Lower lobe of right lung (tissue), 2 donors: ENCODE measurements at places on chromosomes 12 and 14. TPM values are rescaled to one million over a fixed set of nuclear protein-coding genes. Genes with fewer than 3 reads are reported as not detected.

GRCh38 chr12:111636209-111636945 lies 37.3 kb upstream of the ATXN2 start:
- peaks cover 12% of the 10 kb centered on the region for H3K4me1 ChIP-seq
- H3K27me3 ChIP-seq: no peaks in the 10 kb centered on the region
- H3K27ac ChIP-seq: peak overlapping the region; percentile 50
- no peak overlapping the region for H3K4me3 ChIP-seq

- H3K36me3 ChIP-seq: peaks cover 16% of the 10 kb centered on the region
- DNase-seq: peak; percentile 72
- no peaks in the 10 kb centered on the region for H3K27me3 ChIP-seq
- H3K4me1 ChIP-seq: peaks cover 27% of the 10 kb centered on the region
- H3K4me3 ChIP-seq: no peak overlapping the region
Measured at GRCh38 chr12:101925935-101926334, 48.6 kb downstream of the DRAM1 start.

DNA sequence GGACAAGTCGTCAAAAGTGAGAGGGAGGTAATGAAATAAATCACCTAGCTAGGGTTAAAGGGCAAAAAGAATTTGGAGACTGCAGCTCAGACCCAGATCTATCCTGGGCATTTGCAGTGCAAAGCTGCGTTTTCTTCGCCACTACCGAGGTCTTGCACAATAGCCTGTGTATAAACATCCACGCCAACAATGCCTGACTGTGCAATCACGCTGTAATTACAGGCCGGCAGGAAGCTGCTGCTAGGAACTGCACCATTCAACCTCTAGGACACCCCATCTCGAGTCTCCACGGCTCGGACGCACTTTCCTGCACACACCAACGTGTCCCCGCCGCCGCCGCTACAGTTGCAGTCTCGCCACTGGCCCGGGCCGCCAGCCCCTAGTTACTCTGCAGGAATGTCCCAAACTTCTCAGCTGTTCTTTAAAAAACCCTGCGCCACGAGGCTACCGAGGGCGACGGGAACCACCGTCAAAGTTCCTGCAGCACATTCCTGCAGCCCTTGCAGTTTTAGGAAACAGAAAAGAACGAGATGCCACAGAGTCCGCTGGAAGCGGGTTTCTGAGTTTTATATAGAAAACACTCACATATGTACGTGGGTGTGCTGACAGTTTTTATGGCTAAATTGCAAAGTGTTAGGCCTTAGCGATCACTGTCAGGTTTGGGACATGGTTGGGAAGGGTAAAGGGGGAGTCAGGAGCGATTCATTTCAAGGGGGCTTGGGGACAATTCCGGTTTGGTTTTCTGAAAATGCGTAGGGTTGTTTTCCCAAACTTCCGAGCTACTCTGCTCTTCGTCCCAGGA lies 65.6 kb upstream of the PTGR2 start:
- no peaks in the 10 kb centered on the region for H3K27me3 ChIP-seq
- peak overlapping the region; percentile 99 for H3K27ac ChIP-seq

GRCh38 chr14:100031506-100032281 lies 33.5 kb upstream of the EVL start:
- peak overlapping the region; percentile 32 for H3K4me3 ChIP-seq
- H3K27ac ChIP-seq: peak overlapping the region; percentile 75
- no peak for DNase-seq
- no peaks in the 10 kb centered on the region for H3K27me3 ChIP-seq
- H3K4me1 ChIP-seq: peaks cover 42% of the 10 kb centered on the region

DNA sequence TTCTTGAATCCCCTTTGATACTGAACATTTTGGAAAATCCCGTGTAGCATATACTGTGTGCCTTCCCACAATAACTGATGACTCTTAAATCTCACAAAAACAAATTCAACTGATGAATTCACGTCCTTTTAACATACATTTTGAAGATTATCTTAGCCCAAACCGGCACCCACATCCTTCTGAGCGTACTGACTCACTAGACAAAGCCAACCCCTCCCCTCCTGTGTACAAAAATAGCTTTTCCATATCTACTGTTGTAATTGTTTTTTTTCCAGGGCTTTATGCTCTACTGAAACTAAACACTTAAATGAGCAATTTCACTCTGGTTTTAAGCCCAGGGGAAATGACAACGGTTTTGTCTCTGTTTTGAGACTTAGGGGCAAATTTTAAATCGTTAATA lies 109.4 kb upstream of the ATF7IP start:
- no peak overlapping the region for H3K4me3 ChIP-seq
- H3K36me3 ChIP-seq: no peaks in the 10 kb centered on the region
- H3K27ac ChIP-seq: peak overlapping the region; percentile 92
- DNase-seq: no peak
- H3K4me1 ChIP-seq: peaks cover 55% of the 10 kb centered on the region

DNA sequence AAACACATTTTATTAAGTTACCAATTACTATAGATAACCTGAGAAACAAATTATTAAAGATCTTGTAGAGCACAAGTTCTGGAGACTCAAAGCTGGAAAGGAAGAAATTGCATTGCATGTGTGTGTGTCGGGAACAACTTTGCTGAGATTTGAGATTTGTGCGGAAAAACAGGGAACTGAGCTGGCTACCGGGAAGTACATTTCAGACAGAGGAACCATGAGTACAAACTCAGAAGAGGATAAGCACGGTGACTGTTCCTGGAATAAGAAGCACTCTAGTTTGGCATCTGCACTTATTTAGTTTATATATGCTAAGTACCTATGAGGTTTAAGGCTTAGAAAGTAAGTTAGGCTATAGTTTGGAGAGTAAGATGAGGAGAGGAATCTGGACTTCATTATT lies 97.8 kb downstream of the DACT1 start:
- no peak overlapping the region for H3K27ac ChIP-seq
- no peak for DNase-seq
- H3K27me3 ChIP-seq: no peaks in the 10 kb centered on the region
- no peaks in the 10 kb centered on the region for H3K36me3 ChIP-seq
- peaks cover 10% of the 10 kb centered on the region for H3K4me1 ChIP-seq

DNA sequence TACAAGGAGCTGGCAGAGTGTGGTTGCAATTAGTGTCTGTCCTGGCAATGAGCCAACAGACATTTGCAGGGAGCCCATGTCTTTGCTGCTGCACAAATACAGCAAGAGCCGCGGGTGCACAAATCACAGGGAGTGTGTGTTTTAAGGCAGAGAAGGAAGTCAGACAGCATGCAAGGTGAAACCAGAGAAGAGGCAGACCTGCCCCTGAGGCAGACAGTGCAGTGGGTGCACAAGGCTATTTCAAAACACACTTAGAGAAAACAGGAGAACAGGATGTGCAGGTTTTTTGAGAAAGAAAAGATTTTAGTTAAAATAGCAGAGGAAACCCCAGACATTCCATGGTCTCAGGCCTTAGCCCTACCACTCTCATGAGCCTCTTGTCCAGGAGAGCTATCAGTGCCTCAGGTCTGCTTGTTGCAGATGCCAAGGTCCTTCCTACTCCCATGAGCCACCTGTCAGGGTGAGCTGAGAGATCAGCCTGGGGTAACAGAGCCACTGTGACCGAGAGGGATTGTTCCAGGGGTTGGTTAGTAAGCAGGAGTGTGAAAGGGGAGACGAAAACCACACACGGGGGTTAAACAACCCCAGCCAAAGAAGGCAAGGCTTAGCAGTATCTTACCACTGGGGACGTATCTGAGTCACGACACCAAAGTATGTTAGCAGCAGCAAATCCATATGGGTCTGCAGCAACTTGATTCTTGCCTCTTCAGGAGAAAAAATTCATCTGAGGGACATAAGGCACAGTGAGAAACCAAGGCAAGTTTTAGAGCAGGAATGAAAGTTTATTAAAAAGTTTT lies 78.1 kb downstream of the C14orf132 start:
- no peaks in the 10 kb centered on the region for H3K36me3 ChIP-seq
- no peak for DNase-seq
- peaks cover 8% of the 10 kb centered on the region for H3K4me1 ChIP-seq
- no peak overlapping the region for H3K27ac ChIP-seq
- no peaks in the 10 kb centered on the region for H3K27me3 ChIP-seq

DNA sequence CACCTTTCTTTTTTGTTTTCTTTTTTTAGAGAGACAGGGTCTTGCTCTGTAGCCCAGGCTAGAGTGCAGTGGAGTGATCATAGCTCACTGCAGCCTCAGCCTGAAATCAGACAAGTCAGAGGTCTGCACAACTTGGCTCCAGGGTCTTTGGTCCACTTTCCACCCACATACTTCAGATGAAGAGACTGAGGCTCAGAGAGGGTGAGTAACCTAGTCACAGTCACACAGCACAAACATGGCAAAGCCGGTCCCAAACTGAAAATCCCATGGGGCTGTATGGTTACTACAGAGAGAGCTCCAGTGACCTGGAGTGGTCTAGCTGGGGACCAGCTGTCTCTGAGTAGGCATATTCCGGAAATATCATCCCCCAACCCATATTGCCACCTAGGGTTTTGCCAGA lies 19.2 kb downstream of the LHX5 start:
- H3K36me3 ChIP-seq: no peaks in the 10 kb centered on the region
- H3K4me1 ChIP-seq: no peaks in the 10 kb centered on the region
- peaks cover 16% of the 10 kb centered on the region for H3K27me3 ChIP-seq
- no peak for DNase-seq
- H3K27ac ChIP-seq: no peak overlapping the region
- no peak overlapping the region for H3K4me3 ChIP-seq

DNA sequence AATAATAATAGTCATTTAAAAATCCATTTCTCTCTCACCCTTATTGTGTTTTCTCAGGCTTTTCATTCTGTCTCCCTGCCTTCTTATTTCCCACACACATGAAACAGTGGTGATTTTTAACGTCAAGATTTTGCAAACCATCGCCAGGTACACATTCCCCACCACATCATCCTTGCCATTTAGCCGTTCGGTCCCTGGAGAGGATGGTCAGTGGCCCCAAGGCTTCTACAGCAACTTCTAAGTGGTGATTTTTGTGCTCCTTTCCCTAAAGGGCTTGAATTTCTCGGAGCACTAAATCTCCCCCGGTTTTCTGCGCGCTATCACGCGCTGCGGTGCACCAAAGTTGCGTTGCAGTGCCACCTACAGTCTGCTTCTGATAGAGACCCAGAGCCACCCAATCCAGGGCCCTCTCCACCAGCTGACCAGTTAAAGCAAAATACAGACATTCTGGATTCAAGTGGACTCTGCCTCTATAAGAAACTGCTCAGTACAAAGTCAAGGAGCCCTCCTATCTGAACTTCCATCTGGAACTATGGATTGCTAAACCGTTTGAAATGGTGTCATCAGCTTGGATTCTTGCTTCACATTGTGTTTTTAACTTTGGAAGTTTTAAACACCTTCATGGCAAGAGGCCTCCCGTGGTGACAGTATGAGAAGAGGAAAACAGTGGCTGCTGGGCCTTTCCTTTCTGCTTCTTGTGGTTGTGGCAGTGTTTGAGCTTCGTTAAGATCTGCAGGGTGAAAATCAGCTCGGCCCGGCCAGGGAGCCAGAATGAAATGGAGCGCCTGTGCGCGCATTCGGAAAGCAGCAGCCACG lies 234.0 kb downstream of the SPTSSA start:
- H3K36me3 ChIP-seq: no peaks in the 10 kb centered on the region
- H3K4me1 ChIP-seq: peaks cover 4% of the 10 kb centered on the region
- DNase-seq: peak; percentile 59
- no peak overlapping the region for H3K27ac ChIP-seq
- H3K4me3 ChIP-seq: no peak overlapping the region

DNA sequence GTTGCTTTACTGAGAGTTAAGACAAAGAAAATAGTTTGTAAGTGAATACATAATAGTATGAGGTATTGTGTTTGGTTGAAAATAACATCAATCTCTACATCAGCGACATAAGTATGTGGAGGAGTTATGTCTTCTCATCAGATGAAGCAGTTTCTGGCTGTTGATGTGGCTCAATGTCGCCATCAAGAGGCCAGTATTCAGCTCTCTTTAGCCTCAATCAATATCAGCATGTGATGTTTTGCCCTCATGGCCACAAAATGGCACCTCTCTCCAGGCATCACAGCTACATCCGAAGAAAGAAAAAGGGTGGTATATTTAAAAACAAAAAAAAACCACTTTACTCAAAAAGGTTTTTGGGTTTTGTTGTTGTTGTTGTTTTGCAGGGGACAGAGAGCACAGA lies 302.3 kb upstream of the TMEM132C start:
- DNase-seq: no peak
- no peaks in the 10 kb centered on the region for H3K27me3 ChIP-seq
- no peaks in the 10 kb centered on the region for H3K36me3 ChIP-seq

- H3K4me3 ChIP-seq: no peak overlapping the region
- no peaks in the 10 kb centered on the region for H3K27me3 ChIP-seq
- no peaks in the 10 kb centered on the region for H3K36me3 ChIP-seq
- H3K27ac ChIP-seq: no peak overlapping the region
Measured at GRCh38 chr12:117540011-117540410, 178.6 kb upstream of the NOS1 start.

DNA sequence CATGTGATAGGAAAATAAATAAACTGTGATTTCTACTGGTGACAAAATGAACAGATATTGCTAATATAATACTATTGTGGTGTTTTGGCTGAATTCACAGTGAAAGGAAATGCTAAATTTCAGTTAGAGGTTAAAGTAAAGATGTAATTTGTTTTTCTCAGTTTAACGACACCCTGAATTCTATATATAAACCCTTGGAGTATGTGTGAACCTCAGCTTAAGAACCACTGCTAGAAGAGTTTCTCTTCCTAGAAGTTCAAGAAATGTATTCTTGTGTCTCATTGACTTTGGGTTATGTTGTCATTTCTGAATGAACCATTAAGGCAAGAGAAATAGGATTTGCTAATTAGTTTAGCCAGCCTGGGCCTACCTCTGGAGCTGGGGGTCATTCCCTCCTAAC lies 8.2 kb downstream of the FBXO34 start:
- peaks cover 35% of the 10 kb centered on the region for H3K4me1 ChIP-seq
- H3K4me3 ChIP-seq: no peak overlapping the region
- no peak for DNase-seq
- no peaks in the 10 kb centered on the region for H3K36me3 ChIP-seq
- H3K27ac ChIP-seq: no peak overlapping the region
- H3K27me3 ChIP-seq: no peaks in the 10 kb centered on the region

GRCh38 chr12:2775431-2775830 lies 19.3 kb upstream of the FKBP4 start:
- no peaks in the 10 kb centered on the region for H3K36me3 ChIP-seq
- no peak overlapping the region for H3K27ac ChIP-seq
- no peaks in the 10 kb centered on the region for H3K27me3 ChIP-seq
- DNase-seq: no peak
- H3K4me1 ChIP-seq: no peaks in the 10 kb centered on the region
- H3K4me3 ChIP-seq: no peak overlapping the region

DNA sequence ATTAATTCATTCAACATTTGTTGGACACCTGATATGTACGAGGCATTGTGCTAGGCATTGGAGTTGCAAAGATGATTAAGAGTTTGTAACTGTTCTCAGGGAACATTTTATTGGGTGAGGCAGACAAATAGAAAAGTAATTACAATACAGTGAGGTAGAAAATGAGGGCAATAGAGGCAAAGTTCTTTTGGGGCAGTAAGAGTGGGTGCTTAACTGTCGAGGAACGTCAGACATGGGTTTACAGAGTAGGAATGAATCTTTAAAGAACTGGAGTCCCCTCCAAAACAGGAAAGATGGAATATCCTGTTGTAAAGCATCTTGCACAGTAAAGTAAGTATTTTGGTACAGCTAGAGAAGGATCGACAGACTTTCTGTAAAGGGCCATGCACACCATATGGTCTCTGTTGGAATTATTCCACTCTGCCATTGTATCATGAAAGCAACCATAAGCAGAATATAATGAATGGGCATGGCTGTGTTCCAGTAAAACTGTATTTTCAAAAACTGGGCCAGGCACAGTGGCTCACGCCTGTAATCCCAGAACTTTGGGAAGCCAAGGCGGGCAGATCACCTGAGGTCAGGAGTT lies 9.1 kb downstream of the CREBL2 start:
- H3K4me3 ChIP-seq: no peak overlapping the region
- DNase-seq: no peak
- H3K4me1 ChIP-seq: peaks cover 21% of the 10 kb centered on the region
- H3K27me3 ChIP-seq: no peaks in the 10 kb centered on the region
- H3K27ac ChIP-seq: no peak overlapping the region
- peaks cover 6% of the 10 kb centered on the region for H3K36me3 ChIP-seq

SLC2A3 gene
- 133 TPM for total RNA-seq

HIGD1C gene
- total RNA-seq: not detected

BEGAIN gene
- total RNA-seq: 1.3 TPM

DERA gene
- total RNA-seq: 44.0 TPM

RAB21 gene
- total RNA-seq: 67.1 TPM

EMP1 gene
- total RNA-seq: 195 TPM
